ENCODE measurements at places on chromosomes 6 and 20.

GRCh38 chr20:11979306-11979990 is 61.8 kb downstream of the BTBD3 start:
- DNase-seq: no peak

- no peak for DNase-seq
Measured at GRCh38 chr6:105273589-105273988, 93.8 kb upstream of the POPDC3 start.

- no peak for DNase-seq
Measured at GRCh38 chr6:73569121-73569520, 48.3 kb upstream of the EEF1A1 start.

DNA sequence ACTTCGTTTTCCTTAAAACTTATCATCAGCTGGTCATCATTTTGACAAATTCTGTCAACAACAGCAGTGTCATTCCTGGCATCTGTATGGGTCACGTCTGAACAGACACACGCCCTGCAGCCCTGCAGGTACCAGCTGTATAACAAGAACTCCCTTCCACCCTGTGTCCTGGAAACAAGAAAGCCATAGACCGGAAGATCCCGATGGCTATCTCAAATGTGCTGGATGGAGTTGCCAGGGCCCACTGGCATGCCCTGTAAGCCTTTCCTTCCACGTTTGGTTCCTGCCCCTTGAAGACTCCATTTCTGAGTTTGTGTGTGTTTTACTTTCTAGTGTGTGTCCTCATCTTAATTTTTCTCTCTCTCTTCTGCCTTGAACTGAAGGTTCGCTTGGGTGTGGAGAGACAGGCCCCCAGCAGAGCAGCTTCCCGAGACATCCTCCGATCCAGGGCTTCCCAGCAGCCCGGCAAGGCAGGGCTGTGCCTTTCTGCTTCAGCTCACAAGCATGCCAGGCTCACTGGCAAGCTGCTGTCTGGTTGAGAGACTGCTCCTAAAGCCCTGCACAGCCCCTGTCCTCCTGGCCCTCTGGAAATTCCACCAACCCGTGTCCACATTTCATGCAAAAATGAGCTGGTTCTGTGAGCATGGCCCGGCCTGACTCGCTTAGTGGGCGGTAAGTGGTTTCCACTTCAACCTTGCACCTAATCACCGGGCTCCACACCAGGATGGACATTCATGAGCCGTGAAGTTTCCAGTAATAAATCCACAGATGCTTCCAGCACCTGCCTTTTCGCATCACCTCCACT is 8.7 kb downstream of the GFRA4 start:
- DNase-seq: no peak

GRCh38 chr6:125753218-125753936 is 3.9 kb downstream of the HEY2 start:
- no peak for DNase-seq

DNA sequence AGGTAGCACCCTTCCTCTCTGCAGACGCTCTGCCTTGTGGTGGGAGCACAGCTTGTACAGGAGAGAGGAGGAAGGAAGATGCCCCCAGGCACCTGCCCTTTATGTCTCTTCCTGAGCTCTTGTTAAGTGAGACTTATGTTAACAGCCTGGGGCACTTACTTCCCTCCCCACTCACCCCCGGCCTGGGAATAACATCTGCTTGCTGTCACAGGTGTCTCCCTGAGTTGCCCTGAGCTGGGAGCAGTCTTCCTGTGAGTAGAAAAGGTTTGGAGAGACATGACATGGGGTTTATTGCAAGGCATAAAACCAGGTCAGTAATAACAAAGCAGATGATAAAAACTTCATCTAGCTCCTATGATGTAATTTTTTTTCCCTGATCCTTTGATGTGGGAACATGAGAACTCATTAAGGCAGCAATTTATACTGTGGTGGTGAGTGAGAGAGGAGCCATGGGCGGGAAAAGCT is 1.9 kb downstream of the SSTR4 start:
- DNase-seq: no peak

DNA sequence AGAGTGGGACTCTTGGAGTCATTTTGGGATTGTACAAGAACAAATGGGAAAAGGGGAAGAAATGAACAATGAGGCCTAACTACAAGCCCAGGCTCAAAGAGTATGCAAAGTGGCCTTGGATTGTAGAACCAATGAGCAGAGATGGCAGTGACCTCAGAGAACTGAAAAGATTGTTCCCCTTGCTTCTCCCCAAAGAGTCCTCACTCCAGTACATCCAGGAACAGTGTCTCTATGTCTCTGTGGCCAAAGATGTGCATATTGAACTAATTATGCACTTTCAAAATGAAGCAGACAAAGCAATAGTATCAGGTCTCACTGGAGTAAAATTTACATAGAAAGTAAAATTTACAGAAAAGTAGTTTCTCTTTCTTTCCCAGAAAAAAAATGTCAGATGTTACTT is 81.0 kb downstream of the SMLR1 start:
- no peak for DNase-seq

GRCh38 chr20:57676589-57677583 is 32.9 kb downstream of the PMEPA1 start:
- DNase-seq: no peak

DNA sequence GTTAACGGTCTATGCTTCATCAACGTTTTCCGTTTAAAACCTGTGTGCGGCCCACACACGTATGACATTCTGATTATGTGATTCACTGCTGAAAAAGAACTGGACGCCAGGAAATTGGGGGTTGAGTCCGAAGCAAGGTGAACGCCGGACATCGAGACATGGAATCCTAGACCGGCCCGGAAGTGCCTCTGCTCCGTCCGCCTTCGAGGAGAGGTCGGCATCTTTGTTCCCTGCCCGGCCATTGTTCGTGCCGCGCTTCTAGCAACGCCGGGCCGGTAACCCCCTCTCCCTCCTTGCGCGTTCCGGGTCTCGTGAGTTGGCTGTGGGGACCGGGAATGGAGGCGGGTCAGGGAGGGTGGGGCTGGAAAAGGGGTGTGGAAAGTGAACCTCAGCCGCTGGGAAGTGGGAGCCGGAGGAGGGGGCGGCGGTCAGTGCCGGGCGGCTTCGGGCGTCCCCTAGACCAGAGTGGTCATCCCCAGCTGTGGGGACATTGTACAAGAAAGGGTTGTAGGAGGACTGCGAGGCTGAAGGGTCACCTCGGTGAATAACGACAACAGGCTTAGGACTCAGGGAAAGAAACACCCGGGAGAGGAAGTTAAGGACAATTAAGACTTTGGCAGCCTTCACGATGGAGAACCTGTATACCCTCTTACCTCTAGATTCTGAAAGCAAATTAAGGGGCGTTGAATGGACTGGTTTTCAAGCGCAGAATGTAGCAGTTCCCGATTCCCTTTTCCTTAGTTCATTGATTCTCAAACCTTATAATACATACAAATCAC is at the start of gene ZSCAN9:
Gene ZSCAN9 (plus strand): TSS at position 220 of the 779 bp plus-strand sequence. CDS start 1,810 bp downstream, outside the sequence.
- peak; percentile 64 for DNase-seq

DNA sequence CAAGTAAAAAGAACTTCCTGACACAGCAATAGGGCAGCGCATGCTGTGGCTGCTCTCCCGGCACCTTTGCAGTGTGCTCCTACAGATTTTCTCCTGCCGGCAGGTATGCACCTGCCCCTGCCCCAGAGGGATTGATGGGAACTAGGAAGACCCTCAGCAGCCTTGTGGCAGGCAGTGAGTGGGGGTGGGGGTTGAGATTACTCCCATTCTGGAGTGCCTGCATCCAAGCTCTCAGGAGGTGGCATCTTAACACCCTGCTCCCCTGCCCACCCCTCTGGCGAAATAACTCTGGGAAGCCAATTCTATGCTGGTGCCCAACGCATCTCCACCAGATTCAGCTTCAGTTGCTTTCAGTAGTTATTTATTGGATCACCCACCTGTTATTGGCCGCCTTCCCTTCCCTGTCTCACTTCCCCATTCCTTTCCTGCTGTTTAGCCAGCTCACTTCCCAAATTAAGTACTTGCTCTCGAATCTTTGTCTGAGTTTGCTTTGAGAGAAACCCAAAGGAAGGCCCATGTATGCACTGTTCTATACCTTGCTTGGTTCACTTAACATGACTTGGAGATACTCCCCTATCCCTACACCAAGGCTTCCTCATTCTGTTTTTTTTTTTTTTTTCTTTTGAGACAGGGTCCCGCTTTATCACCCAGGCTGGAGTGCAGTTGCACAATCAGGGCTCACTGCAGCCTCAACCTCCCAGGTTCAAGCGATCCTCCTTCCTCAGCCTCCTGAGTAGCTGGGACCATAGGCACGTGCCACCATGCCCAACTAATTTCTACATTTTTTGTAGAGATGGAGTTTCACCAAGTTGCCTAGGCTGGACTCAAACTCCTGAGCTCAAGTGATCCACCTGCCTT is 29.3 kb upstream of the SLC23A2 start:
- DNase-seq: no peak

DNA sequence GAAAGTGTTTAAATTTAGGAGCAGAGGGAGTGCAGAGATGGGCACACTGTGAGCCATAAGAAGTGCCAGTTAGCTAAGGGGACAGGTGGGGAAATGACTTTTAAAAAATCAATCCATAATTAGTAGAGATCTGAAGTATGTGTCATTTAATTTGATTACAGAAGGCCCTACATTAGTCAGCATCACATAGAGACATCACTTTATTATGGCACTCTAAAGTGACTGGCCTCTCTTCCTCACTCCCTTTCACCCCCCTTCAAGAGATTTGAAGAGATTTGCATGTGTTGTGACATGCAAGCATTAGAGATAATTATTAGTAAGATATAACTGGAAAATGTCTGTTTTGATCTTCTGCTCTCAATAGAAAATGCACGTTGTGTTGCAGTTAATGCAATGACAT is 86.7 kb downstream of the SLX4IP start:
- no peak for DNase-seq

DNA sequence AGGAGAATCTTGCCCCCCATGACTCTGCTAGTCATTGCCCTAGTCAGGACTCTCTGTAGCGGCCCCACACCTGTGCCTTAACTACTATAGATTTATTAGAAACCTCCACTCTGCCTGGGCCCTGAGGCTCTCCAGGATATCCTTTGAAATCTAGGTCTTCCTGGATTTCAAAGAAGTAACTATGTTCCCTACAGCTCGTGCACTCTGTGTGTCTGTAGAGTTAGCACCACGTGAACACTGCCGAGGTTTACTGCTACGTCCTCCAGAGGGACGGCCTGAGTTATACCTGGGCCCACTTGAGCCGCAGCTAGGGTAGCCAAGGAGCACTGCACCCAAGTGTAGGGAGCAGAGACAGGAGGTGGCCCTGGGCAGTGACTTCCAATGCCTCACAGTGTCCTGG is 19.8 kb downstream of the GLP1R start:
- no peak for DNase-seq

- no peak for DNase-seq
Measured at GRCh38 chr6:45758787-45759471, 256.7 kb downstream of the CLIC5 start.

DNA sequence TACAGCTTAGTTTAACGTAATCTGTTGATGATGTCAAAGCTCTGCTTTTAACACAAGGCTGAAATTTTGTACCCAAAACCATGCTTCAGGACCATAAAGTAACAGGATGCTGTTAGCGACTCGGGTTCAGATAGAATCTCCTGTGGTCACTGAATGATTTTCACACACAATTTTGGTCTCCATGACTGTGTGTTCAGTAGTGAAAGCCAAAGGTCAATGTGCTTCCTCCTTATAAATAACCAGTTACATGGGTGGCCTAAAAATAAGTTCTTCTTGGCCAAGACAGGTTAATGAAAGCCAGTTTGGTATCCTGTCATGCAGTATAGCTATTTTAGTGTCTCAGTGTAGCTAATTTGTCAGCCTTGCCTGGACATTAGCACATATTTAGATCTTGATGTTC is 19.1 kb upstream of the LOC128125822 start:
- DNase-seq: no peak

DNA sequence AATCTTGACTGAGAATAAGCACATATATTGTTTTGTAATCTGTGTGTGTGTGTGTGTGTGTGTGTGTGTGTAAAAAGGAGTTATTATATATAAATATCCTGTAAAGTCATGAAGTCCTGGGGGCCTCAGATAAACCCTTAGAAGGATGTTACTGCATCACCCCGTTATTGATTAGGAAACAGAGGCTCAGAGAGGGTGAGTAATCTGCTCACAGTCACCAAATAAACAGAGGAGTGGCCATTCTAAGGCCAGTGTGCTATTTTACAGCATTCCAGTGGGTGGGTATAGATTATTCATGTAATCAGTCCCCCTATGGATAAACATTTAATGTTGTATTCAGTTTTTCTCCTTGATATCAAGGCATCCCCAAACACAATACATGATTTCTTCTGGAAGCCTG is 87.1 kb downstream of the CDC5L start:
- DNase-seq: no peak

- DNase-seq: no peak
Measured at GRCh38 chr6:30990422-30991086, 7.0 kb downstream of the MUC21 start.

DNA sequence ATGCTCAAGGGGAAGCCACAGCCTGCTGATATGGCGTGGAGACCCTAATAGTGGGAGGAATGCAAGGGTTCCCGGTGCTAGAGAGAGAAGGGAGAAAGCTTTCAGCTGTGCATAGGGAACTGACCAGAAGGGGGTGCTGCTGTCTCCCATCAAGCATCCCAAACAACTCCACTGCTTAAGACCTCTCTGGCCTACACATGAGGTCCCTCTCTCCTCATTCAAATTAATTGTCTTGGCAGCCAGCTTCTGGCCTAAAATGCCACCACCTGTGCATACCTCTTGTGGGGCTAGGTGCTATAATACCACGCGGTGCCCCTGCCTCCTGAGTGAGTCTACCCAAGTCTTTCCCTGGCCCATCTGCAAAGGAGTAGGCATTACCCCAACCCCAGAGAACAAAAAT is 14.5 kb downstream of the ADISSP start:
- peak; percentile 23 for DNase-seq

DNA sequence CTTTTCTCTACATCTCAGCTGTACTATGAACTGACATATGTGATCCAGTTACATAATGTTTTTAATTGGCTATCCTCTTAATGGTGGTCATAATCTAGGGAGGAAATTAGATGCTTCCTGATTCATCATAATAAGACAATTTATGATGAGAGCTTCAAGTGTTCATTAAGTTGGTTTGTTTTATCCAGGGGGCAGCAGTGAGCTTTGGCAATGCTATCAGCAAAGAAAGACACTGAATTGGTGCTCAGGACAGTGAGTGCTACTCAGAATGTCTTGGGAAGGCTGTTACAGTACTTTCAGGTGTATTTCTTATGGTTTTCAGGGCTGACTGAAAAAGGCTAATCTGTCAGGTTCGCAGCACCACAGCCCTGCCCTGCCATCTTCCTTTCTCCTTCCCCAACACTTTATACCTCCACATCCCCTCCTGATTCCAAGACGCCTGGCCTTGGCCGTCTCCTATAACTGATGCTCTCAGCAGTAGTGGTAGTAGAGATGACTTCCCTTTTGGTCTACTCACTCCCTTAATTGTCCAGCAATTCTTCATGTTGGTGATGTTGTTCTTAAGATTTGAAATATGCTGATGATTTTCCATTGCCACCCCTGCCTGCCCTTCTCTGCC is 67.0 kb upstream of the TNFAIP3 start:
- DNase-seq: no peak

- no peak for DNase-seq
Measured at GRCh38 chr20:58361481-58362205, 27.4 kb upstream of the VAPB start.

- DNase-seq: no peak
Measured at GRCh38 chr6:159988983-159989454, 20.1 kb downstream of the IGF2R start.

GRCh38 chr6:163955756-163956155 is 541.2 kb downstream of the QKI start:
- no peak for DNase-seq
